ENCODE measurements at places on chromosomes 5 and 9.

- DNase-seq: peak; percentile 27
Observed at GRCh38 chr5:2914981-2915484, 163.6 kb upstream of the IRX2 start.

- DNase-seq: no peak
Observed at GRCh38 chr5:78234804-78235203, 59.7 kb downstream of the AP3B1 start.

GRCh38 chr5:132747616-132748440 is 602 bp downstream of the CCNI2 start:
- DNase-seq: no peak

- DNase-seq: peak; percentile 55
Observed at GRCh38 chr9:35864695-35865255, 5.4 kb downstream of the OR13J1 start.

DNA sequence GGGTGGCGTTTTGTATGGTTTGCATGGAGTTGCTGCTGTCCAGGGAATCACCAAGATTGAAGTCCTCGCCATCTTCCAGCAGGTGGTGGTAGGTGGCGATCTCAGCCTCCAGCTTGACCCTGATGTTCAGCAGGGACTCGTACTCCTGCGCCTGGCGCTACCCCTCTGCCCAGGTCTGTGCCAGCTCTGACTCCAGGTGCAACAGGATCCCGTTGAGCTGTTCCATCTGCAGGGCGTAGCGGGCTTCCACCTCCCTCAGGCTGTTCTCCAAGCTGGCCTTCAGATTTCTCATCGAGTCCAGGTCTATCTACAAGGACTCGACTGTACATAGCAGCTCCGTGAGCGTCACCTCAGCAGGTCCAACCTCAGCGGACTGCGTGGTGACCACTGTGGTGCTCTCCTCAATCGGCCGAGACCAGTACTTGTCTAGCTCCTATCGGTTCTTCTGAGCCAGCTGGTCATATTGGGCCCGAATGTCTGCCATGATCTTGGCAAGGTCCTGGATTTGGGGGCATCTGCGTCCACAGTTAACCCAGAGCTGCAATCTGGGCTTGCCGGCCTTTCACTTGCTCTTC is 1584.8 kb upstream of the ACO1 start:
- DNase-seq: no peak

DNA sequence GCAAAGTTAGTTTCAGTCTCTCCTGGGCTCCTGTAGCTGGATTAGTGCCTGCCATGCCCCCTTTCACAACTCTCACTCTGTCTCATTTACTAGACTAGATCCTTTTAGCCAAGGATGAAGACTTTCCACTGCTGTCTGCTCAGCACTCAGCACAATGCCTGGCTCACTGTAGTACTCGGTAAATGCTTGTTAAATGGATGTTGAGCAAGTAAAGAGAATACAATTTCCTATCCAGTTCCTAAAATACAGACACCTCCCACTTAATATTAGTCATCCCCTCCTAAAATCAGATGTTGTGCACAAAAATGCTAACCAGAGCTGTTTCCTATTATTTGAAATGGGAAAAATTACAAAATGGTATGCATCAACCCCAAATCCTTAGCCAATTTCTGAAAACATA is 195.8 kb downstream of the SREK1 start:
- no peak for DNase-seq

DNA sequence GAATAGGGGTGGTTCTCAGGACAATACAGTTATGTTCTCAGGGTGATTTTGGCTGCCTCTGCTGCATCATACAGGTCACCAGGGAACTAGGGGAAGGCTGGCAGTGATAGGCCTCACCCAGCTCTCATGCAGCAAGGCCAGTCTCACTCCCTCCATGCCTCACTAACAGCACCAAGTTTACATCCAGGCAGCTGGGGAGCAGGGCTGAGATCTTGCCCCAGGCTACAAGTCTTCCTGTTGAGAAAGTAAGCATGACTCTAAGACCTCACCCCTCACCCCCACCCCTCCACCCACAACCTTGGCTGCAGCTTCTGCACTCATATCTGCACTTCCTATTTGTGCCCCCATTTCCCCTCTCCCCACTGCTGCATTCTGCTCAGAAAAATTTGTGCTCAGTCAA is 481.2 kb downstream of the ACTL7B start:
- no peak for DNase-seq

DNA sequence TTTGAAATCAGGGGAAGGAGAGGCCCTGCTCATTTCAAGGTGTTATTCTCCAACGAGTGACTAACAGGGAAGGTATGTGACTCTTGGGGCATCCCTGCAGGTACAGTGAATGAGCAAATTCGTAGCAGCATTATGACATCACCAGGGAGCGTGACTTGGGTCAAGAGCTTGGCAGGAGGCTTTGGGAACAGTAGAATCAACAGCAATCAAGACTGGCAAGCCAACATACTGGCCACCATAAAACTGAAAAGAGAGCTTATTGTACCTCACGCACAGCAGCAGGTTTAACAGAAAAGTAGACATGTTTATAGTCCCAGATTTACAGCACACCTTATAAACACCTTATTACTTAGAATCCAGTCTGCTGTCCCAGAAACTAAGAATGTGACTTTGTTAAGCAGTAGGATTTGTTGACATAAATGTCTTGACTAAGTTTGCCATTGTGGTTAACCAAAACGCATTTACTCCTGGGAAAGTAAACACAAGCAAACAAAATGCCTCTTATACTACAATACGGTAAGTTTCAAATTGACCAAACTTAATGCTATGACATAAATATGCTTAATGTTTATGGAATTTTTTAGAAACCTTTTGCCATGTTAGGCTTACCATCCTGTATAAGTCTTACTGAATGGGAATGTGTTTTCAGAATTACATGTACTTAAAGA is 297.8 kb downstream of the NPR3 start:
- no peak for DNase-seq

DNA sequence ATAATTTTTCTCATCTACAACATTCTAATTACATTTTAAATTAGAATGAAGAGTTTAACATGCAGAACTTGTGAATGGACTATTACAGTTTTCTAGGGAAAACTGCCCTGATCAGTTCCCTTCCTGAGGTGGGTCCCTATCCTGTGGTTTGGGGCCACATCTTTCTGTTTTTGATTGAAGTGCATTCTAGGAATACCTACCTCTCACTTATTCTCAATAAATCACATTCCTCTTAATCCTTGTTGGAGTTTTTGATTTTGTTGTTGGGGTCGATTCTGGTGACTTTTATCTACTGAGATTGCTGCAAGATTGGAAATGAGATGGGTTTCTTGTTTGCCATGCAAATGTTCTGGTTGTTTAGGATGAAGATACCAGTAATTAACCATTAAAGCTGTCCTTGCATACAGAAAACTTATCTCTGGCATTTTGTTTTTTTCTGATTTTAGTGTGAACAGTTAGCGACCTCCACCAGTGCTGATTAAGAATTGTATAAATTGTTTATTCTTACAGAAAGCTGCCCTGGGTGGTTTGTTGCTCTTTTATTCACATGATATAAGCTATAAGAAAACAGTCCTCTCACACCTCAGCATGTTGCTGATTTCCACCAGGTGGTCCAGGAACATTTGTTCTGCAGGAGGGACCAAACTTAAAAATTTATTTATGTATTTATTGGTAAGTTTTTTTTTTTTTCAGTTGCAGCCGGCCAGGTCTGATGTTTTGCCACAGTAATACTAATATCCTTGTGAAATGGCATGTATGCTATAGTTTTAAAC is 269.9 kb downstream of the FANCC start:
- DNase-seq: no peak

DNA sequence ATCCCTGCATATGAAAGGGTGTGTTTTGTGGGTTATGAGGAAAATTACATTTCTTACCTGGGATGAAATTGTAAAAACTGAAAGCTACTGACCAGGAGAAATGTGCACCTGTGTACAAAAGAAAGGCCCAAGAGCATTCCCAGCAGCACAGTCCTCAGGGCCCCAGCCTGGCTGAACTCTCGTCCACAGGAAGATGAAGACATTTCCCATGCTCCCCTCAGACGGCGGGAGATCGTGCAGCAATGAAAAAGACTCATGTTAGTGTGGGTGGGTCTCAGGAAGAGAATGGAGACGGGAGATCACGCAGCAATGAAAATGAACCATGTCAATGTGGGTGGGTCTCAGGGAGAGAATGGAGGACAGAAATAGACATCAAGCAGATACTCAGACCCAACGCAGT is 12.6 kb upstream of the LCN15 start:
- no peak for DNase-seq

GRCh38 chr5:61346511-61346910 is 14.5 kb downstream of the ZSWIM6 start:
- DNase-seq: no peak

DNA sequence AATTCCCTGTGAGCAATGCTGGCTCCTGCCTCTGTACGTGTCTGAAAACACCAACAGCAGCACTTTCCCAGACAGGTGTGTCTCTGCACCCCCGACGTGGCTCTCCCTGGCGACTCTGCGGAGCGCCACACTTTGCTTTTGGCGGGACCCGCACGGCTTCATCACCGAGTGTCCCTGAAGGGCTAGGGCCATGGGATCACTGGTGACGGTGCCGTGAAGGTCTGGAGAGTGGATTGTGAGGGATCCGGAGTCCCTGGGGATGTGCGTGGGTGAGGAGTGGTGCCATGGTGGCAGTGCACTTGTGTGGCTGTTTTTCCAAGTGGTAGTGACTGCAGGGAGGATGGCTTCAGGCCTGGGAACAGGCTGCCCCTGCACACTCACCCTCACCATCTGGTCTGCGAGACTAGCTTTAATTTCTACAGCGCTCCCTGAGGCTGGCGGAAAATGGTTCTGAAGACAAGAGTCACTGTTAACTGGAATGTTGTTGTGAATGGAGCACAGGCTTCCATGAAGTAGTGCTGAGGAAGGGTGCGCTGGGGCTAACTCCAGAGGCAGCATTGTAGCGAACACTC is 3.2 kb downstream of the NKD2 start:
- no peak for DNase-seq

- peak; percentile 62 for DNase-seq
Observed at GRCh38 chr5:150079909-150080461, 6.4 kb downstream of the CSF1R start.

- no peak for DNase-seq
Observed at GRCh38 chr5:141363952-141364660, at the start of gene PCDHGA5. PCDHGA5 (plus strand) TSS chr5:141364162; CDS start chr5:141364331, 169 bp downstream.

DNA sequence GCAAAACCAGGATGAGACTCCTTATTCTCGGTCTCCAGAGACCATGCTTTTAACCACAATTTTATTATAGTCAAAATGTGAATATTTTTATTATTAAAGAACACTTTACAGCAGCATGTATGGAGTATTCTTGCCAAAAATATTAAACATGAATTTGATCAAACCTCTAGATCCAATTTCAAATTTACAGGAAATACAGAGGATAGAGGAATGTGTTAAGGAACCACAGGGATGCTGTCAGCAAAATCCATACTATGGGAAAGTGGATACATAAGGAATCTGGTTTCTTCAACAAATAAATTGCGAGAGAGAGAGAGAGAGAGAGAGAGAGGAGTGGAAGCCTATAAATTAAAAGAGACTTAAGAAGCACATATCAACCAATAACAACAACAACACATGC is 348.2 kb upstream of the NUDT12 start:
- no peak for DNase-seq

DNA sequence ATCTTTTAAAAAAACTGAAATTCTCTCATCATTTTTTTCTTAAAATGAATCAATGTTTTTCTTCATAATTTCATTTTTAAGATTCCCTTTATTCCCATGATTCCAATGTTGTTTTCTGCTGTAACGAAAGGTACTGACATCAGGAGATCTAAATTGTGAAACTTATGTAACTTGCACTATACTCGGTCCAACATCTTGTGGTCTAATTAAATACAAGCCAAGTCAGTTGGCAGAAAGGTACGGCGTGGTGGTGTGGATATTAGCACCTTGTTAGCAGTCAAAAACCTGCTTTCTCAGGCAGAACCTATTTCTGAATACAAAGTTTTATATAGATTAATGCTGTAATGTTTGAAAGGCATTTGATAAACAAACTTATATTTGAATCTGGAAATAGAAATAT is 20.1 kb downstream of the RORB start:
- no peak for DNase-seq

DNA sequence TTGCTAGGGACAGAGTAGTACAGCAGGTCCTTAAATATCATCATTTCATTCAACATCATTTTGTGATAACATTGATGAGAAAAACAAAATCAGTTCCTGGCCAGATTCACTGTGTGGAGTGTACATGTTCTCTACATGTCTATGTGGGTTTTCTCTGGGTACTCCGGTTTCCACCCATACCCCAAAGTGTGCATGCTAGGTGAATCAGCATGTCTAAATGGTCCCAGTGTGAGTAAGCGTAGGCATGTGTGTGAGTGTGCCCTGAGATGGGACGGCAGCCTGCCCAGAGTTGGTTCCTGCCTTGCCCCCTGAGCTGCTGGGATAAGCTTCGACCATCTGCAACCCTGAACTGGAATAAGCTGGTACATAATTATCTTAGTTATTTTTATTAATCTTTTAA is 16.5 kb upstream of the GLIS3 start:
- DNase-seq: no peak

- no peak for DNase-seq
Observed at GRCh38 chr9:135864447-135865049, 42.8 kb downstream of the CAMSAP1 start.

DNA sequence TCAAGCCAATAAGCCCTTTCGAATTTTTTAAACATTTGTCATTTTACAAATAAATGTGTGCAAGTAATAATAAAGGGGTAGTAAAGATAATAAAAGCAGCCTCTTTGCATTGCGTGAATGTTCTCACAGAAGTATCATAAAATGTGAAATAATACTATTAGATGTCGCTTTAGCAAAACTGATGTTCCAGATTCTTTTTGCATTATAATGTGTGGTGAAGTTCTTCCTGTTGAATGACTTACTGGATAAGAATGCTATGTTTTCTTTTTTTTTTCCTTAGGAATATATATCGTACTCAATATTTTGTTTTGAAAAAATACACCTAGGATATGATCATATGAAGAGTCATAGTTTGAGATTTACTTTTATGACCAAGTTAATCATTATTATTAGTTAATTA is 85.2 kb upstream of the CDH12 start:
- DNase-seq: no peak

Measured in type B pancreatic cell (in vitro differentiated cells).